ENCODE measurements at places on chromosomes 5 and 9. TPM values are rescaled to one million over a fixed set of nuclear protein-coding genes. Genes with fewer than 3 reads are reported as not detected.

The LRSAM1 gene
- total RNA-seq = 7.4 TPM

The GKAP1 gene
- total RNA-seq = 0.35 TPM

The GPX3 gene
- total RNA-seq = 54.4 TPM

The TMC1 gene
- 0.68 TPM for total RNA-seq

The CCNO gene
- total RNA-seq = 0.30 TPM

The ARHGEF39 gene
- not detected for total RNA-seq
